GM12891 (cell line): ENCODE measurements at places on chromosomes 1 and 21.

- no peak for DNase-seq
Observed at GRCh38 chr1:33195556-33195955, 13.7 kb upstream of the TRIM62 start.

DNA sequence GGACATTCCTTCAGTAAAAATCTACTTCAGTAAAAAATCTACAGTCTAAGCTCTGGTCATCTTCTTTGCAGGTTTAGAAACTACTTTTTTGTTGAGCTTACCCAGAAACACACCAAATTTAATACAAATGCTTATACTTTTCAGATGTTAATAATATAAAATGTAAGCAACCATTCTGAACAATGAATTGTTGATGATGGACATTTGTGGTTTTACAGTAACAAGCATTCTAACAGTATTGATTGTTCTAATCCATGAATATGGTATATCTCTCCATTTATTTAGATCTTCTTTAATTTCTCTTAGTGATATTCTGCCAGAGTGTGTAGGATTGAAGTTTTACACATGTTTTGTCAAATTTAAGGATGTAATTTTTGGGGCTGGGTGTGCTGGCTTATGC lies 27.0 kb upstream of the SRSF10 start:
- no peak for DNase-seq

DNA sequence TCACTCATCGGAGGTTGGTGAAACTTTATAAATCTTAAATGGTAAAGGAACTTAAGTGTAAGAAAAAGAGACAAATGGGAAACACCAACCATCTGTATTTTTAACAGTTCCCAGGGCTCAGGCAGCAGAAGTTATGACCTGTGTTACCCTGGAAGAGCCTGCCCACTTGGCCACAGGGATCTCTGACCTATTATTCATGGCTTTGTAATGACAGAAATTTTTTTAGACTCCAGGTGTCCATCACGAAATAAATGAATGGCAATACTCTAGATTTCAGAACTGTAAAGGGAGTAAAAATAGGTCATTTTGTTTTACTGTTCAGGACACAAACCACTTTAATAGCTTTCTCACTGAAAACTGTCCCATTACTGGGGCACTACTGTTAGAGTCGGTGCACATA lies 389.8 kb downstream of the VAV3 start:
- DNase-seq: no peak

- no peak for DNase-seq
Observed at GRCh38 chr1:6464915-6465314, 1.1 kb downstream of the TNFRSF25 start.

- DNase-seq: no peak
Observed at GRCh38 chr1:41499591-41499990, 15.1 kb upstream of the EDN2 start.

GRCh38 chr1:217079584-217079983 lies 356.4 kb upstream of the ESRRG start:
- DNase-seq: no peak

GRCh38 chr1:26831546-26832248 lies 5.2 kb downstream of the ZDHHC18 start:
- DNase-seq: no peak

DNA sequence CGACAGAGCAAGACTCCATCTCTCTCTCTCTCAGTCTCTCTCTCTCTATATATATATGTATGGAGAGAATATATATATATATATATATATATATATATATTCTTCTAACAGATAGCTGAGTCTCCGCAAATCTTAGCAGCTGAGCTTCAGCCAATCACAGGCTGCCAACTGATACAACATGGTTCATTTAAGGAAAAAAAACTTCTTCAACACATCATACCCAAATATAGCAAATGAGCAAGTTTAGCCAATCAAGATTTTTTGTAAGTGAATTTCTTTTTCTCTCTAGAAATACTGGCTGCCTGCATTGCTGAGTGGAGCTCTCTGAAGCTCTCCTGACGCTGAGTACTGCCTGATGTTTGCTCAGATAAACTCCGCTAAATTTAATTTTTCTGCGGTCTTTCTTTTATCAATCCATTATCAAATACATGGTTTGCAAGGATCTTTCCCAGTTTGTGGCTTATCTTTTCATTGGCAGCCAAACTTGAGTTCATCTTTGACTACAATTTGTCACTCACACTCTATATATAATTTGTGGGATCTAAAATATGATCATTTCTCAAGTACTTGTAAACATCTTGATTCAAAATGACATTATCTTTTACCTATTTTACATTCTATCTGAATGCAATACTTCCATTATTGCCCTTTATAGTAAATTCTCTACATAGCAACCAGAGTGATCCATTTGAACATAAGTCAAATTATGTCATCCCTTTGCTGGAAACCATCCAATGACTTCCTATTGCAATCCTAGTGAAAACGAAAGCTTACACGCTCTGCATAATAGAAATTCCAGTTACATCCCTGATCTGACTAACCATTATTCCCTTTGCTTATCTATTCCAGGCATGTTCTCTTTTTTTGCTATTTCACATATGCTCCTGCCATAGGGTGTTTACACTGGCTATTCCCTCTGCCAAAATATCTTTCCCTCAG lies 2131.7 kb downstream of the MRPL39 start:
- no peak for DNase-seq

- no peak for DNase-seq
Observed at GRCh38 chr1:154775621-154776605, 94.2 kb downstream of the KCNN3 start.

GRCh38 chr21:26188422-26188821 lies 17.9 kb upstream of the APP start:
- no peak for DNase-seq

DNA sequence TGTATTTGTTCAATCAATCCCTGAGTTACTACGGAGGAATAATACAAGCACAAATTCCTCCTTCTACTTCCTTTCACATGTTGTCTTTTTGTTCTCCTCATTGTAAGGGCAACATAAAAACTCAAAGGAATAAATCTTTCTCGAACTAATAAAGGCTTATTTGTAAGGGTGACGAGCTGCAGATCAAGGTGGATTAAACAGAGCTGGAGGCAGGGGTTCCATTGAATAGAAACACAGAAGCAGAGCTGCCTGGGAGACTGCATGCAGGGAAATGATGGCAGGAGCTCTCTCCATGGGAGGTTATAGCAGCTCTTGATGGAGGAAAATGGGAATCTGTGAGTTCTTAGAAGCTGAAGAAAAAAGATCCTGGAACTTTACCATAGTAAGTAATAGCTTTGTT lies 160.2 kb downstream of the CYYR1 start:
- no peak for DNase-seq

DNA sequence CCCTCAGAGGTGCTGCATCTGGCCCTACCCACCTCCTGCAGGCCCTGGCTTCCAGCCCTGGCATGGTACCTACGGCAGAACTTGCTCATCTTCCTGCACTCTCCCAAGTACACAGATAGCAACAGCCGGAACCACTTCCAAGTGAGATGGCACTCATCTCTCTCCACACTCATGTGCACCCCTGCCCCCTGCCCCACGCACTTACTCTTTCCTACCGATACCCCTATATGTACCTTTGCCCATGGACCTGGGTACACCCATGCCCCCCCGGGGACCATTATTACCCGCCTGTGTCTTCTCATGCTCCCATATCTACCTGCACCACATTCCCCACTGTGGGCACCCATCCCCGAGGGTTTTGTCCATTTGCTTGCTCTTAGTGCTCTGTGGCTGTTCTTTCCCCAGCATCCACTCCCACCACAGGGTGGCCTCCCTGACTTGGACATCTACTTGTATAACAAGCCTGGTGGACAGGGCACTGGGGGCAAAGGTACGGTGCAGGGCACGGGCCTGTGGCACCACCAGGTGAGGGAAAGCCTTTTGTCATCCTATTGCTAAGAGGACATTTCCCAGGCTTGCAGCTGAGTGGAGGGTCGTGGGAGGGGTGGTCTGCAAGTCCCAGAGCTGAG lies 14.7 kb downstream of the HYI start:
- DNase-seq: no peak

GRCh38 chr1:158793604-158794003 lies 12.6 kb upstream of the OR6N2 start:
- no peak for DNase-seq

GRCh38 chr1:40423951-40424618 lies 26.2 kb upstream of the ZFP69B start:
- no peak for DNase-seq

DNA sequence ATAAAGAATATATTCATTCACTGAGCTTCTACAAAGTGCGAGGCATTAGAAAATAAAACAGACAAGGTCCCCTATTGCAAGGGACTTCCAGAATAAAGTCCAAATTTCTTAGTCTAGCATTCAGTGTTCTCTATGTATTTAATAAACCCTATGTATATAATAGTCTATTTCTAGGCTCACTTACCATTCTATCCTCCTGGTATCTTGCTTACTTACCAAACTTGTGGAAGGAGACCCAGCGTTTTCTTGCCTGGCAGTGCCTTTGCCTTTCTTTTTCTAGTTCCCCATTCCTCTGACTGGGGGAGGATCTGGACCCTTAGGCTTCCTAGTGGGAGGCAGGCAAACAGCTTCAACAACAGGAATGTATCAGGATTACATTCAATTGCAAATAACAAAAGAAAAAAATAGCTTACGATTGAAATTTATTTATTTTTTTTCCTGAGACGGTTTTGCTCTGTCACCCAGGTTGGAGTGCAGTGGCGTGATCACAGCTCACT lies 690 bp upstream of the RNF19B start:
- no peak for DNase-seq

- DNase-seq: no peak
Observed at GRCh38 chr1:181134543-181135436, 46.3 kb downstream of the IER5 start.

- no peak for DNase-seq
Observed at GRCh38 chr1:161736335-161736969, 13.1 kb upstream of the DUSP12 start.

GRCh38 chr1:68624233-68624632 lies 127.4 kb upstream of the DEPDC1 start:
- DNase-seq: no peak

- DNase-seq: no peak
Observed at GRCh38 chr1:244057474-244058385, 6.6 kb downstream of the ZBTB18 start.

DNA sequence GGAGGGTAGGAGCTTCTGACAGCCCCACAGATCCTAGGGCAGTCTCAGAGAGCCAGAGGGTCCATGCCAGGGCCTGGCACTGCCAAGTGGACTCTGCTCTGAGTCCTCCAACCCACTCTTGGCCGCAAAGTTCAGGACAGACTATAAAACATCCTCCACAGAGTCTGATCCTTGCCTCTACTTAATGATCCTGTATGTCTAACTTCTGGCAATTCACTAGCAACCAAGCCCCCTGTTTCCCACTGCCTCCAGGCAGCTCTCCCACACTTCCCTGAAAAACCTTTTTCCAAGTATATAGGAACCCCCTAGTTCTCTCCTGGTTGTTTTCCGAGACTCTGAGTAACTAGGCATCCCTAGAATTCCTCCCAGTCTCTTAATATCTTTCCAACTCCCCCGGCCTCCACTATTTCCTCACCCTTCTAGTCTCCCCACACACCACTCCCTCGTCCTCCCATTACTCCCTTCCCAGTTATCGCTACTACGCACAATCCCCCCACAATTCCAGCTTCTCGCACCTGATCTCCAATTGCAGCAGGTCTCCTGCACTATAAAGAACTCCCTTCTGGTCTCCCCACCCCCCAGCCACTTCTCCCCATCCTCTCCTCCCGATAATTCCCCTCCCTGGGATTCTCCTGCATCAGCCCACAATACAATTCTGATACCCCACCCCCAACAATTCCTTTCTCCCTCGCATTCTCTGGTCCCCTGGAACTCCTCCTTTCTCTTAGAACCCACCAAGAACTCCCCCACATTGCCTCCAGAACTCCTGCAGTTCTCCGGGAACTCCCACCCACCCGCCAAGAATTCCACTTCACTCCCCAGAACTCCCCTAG lies 574 bp downstream of the IGSF9 start:
- DNase-seq: no peak

DNA sequence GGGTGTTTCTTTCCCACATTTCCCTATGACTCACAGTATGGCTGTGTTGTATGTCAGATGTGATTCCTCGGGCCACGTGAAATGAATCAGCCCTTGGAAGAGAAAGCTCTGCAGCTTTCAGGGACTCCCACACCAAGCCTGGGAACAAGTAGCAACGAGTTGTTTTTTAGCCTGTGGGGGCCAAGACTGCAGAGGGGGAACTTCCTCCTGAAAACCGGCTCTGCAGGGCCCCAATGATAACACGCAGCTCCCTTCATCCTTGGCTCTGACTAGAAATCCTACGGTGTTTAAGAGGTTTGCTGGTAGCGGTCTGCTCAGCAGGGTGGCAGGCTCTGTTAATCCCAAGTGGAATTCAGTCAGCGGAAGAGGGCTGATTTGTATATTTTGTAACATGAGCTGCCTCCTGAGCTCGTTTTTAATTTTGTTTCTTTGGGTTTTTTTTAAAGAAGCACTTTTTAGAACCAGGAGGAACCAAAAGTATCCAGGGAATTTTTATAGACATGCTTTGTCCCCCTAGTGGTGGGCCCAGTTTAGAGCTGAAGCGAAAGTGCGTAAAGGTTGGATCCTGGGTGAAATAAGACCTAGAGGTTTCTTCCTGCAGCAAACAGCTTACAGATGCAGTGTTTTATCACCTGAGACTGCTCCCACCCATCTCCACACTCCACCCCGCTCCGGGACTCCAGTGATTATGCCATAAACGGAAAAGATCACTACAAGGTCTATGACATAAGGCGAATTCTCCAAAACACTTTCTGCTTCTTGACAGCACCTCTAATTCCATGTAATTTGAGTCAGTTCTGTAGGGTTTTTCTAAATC lies 48.8 kb downstream of the LAMC2 start:
- DNase-seq: no peak

DNA sequence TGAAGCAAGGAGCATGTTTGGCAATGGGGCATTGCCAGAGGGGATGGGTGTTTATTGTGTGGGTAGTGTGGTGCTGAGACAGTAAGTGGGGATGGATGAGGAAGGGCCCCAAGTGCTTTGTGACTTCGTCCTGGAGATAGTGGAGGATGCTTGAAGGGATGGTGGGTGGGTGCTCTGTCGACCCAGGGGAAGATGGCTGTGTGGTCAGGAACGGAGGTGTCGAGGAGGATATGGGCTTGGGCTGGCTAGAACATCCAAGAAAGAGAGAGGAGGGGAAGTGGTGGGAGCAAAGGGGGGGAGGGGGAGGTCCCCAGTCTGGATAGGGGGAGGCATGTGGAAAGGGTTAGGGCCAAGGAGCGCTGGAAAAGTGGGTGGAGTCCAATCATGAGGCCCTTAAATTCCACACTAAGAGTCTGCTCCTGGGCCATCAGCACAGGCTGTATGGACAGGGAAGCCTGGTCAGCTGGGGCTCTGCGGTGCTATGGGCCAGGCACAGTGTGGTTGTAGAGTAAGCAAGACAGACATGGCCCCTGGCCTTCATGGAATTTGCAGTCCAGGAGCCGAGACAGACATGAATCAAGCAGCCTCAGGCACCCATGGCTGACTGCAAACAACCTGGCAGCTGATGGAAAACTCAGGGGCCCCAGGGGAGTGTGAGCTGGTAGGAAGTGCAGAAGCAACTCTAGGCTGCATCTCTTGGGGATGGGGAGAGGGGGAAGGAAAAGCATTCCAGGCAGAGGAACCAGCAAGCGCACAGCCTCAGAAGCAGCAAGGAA lies 36.3 kb downstream of the EDN2 start:
- DNase-seq: no peak

DNA sequence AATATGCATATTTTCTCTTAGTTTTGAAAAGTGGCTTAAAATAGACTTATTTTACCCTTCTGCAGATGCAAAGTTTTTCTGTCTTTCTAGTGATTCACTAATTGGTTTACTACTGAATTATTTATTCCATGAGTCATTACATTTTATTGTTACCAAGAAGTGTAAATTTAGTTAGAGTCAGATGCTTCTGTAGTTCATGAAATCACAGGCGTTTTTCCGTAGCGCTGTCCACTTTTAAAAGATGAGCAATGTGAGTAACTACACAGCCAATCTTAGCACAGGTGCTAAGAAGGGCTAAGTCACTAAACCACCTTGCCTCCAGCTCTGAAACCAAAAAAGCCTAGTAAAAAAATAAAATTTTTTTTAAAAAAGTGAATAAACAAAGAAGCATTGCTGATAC lies 24.7 kb downstream of the RGS13 start:
- DNase-seq: no peak
